ENCODE measurements at places on chromosomes 1 and 21.

DNA sequence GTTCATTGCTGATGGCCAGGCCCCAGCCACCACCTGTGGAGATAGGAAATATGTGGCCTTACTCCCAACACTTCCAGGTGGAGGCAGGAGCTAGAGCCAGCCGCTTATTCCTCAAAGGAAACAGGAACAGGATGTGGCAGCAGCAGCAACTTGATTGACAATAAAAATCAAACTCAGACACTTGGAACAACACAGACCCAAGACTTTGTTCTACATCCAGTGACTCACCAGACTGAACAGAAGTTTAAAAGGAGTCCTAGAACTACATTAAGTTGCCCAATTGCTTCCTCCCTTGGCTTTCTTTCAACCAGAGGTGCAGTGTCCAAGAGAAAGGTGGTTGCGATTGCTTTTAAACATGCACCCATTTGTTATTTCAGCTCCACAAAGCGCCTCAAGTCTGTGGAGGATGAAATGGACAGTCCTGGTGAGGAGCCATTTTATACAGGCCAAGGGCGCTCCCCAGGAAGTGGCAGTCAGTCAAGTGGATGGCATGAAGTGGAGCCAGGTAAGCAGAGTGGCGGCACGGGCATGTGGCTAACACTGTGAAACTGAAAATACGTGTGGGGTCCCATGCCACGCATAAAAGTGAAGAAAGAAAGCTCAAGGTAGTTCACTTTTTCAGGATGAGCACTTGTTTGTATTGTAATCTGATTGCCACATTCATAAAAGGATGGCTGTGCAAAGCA is 276.6 kb downstream of the NFIA start:
- DNase-seq, result no peak

GRCh38 chr21:44810779-44811178 is 7.1 kb downstream of the SUMO3 start:
- no peak for DNase-seq

DNA sequence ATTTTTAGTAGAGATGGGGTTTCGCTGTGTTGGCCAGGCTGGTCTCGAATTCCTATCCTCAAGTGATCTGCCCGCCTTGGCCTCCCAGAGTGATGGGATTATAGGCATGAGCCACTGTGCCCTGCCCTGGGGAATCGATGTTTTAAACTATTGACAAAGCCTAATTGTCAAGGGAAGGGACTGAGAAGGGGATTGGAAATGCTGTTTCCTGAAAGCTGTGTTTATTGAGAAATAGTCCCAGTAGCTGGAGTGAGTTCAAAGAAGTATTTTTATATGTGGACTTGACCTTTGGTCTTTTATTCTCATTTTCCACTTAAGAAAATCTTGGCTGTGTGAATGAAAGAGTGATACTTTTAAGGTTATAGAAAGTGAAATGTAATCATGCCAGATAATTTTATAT is 47.5 kb downstream of the KIF1B start:
- DNase-seq, result no peak

GRCh38 chr1:38047603-38048141 is 1.1 kb upstream of the POU3F1 start:
- no peak for DNase-seq

DNA sequence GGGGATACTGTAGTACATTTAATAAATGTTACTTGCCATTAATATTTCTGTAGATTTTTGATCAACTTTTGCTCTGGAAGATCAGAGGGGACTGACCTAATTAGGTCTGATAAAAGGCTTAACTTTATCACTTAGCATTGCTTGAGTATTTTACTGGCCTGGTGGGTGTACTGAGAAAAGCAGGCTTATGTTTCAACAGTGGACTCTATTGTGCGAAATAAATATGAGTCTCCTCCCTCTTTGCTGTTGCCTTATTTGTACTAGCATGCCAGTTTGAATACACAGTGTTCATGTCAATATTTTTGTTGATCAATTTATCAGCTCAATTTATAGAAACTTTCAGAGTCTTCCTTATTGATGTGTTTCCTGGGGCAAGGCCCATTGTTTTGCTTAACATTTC is 49.1 kb downstream of the EBNA1BP2 start:
- no peak for DNase-seq

GRCh38 chr1:7985851-7986612 is 24.5 kb downstream of the PARK7 start:
- DNase-seq, result no peak

DNA sequence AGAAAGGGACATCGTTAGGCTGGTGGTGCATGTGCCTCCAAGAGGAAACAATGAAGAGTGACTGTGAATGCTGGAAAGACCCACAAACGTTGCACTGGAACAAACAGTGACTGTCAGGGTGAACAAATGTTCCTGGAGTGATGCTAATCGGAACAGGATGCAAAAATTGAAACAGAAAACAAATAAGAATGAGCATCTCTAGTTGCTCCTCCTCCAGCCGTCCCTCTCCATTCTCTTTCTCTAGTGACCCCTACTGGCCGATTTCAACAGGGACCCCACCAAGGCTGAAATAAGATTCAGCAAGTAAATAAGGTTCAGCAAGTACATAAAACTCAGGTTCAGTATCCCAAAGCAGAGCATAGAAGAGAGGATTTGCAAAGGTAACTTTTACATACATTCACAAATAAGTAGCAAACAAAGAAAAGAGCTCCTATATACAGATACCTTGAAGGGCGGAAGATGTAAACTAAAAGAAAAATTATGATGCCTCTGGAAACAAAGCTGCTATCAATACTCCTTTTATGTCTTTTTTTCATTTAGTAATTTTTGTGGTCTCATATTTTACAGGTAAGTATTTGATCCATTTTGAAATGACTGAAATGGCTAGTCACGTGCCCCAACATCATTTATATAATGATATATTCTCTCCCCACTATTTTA is 836.1 kb upstream of the ADAMTS5 start:
- peak; percentile 12 for DNase-seq

- DNase-seq, result no peak
Observed at GRCh38 chr1:241557031-241557430, 24.9 kb downstream of the KMO start.

DNA sequence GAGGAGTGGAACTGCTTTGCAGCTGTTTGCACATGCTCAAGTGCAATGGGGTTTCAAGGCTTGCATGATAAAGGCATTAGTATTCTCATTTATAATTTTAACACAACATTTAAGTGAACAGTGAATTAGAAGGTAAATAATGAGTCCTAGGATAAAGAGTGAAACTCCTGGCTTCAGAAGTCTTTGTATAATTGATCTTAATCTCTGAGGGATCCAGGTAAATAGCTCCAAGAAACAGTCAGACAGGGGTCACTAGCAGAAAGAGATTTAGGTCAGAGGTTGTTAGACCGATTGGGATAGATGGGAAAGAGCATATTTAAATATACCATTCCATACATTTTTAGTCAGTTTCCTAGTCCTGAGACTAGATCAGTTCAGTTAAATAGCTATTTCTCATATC is 14.1 kb upstream of the THEM4 start:
- DNase-seq, result no peak

DNA sequence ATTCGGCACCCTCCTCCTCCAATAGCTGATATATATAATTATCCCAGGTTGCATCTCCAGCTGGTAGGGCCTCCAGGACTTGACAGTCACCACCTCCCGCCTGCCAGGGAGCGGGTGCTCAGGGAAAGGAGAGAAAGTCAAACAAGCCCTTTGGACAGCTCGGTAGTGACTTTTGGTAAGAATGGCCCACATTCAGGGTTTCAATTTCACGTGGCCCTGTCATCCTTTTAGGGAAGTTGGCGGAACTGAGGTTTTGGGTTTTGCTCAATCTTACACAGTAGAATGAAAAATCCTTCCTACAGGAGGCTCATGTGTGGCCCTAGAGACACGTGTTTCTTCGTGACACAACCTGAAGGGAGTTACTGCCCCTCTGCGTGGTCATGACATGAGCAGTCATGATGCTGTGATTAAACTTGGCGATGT is 44.2 kb downstream of the CAPN8 start:
- DNase-seq, result peak; percentile 33

DNA sequence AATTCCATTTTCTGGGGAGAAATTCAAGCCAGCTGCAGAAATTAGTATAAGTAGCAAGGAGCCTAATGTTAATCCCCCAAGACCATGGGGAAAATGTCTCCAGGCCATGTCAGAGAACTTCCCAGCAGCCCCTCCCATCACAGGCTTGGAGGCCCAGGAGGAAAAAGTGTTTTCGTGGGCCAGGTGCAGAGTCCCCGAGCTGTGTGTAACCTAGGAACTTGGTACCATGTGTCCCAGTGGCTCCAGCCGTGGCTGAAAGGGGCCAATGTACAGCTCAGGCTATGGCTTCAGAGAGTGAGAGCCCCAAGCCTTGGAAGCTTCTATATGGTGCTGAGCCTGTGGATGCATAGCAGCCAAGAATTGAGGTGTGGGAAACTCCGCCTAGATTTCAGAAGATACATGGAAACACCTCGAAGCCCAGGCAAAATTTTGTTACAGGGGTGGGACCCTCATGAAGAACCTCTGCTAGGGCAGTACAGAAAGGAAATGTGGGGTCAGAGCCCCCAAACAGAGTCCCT is 286.3 kb downstream of the MATN1 start:
- no peak for DNase-seq

GRCh38 chr21:41510500-41510899 is 2.5 kb upstream of the TMPRSS2 start:
- DNase-seq, result no peak

GRCh38 chr1:93672069-93672468 is 9.6 kb downstream of the BCAR3 start:
- no peak for DNase-seq

- no peak for DNase-seq
Observed at GRCh38 chr1:207145401-207146058, 41.5 kb downstream of the C4BPA start.

DNA sequence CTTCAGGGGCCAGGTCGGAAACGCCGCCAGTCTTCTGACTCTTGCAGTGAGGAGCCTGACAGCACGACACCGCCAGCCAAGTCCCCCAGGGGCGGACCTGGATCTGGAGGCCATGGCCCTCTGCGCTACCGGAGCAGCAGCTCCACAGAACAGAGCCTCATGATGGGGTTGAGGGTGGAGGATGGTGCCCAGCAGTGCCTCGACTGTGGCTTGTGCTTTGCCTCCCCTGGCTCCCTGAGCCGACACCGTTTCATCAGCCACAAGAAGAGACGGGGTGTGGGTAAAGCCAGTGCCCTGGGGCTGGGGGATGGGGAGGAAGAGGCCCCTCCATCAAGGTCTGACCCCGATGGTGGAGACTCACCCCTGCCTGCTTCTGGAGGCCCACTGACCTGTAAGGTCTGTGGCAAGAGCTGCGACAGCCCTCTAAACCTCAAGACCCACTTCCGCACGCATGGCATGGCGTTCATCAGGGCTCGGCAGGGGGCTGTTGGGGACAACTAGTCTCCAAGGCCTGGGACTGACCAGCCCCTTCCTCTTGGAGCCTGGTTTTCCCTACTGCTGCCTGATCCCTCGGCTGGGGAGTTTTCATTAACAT is 8.7 kb downstream of the ZNF687 start:
- no peak for DNase-seq

- DNase-seq, result no peak
Observed at GRCh38 chr1:54463259-54464030, 57.3 kb upstream of the SSBP3 start.

DNA sequence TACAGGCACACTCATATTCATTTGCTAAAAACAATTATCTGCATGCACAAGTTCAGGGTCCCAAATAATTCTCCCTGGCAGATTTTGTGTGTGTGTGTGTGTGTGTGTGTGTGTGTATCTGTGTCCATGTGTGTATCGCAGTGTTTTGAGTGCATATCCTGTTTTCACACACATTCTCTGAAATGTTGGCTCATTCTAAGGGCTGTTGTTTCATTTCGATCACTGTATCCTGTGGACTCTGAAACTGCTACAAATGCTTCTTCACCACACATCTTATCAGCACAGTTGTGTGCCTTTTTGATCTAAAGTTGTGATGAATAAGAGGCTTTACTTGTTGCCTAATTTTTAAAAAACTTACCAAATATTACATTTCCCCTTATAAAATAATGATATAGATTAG is 34.6 kb downstream of the NR5A2 start:
- DNase-seq, result no peak

DNA sequence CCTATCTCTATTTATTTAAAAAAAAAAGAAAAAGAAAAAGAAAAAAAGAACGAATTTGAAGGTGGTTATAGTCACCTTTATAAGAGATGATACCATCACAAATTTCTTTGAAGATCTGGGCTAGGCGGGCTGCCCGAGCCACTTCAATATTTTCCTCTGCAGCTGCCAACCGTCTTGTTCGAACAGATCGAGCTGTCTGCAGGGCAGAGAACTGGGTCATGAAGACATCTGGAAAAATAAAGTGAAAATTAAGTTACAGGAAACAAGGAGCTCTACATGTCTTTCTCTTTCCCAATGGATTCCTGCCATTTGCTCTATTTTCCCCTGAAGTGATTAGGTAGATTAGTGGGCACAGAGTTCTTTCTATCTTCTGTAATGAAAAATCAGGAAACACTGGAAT is 31.9 kb downstream of the RUSC1 start:
- no peak for DNase-seq

- no peak for DNase-seq
Observed at GRCh38 chr21:45228171-45228641, 59.5 kb downstream of the POFUT2 start.

DNA sequence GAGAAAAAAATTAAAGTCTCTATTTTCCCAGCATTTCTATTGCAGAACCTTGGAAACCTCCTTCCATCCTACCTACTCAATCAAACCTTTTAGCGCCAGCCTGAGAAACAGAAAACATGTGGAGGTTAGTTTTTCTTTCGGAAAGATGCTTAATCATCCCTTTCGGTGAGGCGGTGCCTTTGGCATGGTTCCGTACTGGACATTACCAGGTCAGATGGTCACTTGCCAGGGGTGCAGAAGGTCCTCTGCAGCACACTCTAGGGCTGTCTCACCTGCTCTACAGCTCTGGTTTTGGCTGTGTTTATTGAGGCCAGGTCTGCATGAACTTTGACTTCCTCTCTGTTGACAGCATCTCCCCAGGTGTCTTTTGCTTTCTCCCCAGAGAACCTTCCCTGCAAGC is 121.5 kb downstream of the PLD5 start:
- no peak for DNase-seq

DNA sequence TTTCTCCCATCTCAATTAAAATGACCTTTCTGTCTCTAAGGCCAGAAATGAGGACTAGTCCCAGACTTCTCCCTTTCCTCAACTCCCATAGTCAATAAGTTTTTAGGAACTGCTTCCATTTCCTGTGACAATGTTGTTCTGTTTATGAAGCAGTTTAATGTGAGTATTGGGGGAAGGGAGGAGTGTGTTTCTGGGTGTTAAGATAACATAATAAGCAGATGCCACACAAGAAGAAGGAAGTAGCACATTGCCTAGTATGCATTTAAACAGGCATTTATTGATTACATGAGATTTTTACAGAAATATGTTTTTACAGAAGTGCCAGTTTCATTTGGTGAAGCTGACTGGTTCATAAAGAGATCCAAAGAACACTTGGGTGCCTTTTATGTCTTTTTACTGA is 65.6 kb upstream of the TNR start:
- no peak for DNase-seq

GRCh38 chr1:244868484-244869363 is 4.4 kb upstream of the HNRNPU start:
- DNase-seq, result no peak

DNA sequence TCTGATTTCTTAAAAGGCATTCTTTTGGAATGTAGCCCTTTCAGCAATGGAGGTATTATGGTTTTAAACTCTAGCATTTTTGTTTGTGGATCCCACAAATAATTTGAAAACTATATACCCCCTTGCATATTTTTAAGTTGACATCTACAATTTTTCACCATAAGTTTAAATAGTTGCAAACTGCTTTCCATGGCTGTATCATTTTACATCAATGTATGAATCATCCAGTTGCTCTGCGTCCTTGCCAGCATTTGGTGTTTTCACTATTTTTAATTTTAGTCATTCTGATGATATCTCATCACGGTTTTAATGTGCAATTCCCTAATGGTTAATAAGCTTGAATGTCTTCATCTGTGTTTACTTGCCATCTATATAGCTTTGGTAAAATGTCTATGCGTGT is 20.7 kb downstream of the DIPK1A start:
- DNase-seq, result no peak
